Activated CD4-positive, alpha-beta T cell treated with anti-CD3 and anti-CD28 coated beads for 24 hours (primary cell): ENCODE measurements at places on chromosomes 2 and 18.

DNA sequence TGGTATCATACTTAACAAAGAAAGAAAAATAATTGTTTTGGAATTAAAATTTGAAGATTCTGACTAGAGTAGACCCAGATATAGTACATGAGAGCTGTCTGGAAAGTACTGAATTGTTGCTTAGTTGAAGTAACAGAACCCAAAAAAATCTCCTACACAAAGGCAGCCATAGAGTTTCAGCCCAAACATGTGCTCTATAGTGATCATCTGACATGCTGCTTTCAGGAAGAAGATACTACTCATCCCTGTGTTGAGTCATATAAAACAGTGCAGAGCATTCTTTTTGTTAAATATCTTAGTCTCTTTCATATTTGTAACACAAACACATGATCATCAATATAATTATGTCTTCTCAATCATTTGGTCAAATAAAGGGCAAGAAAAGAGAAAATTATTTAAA, 84.8 kb upstream of the PTPRM start:
- DNase-seq: no peak

DNA sequence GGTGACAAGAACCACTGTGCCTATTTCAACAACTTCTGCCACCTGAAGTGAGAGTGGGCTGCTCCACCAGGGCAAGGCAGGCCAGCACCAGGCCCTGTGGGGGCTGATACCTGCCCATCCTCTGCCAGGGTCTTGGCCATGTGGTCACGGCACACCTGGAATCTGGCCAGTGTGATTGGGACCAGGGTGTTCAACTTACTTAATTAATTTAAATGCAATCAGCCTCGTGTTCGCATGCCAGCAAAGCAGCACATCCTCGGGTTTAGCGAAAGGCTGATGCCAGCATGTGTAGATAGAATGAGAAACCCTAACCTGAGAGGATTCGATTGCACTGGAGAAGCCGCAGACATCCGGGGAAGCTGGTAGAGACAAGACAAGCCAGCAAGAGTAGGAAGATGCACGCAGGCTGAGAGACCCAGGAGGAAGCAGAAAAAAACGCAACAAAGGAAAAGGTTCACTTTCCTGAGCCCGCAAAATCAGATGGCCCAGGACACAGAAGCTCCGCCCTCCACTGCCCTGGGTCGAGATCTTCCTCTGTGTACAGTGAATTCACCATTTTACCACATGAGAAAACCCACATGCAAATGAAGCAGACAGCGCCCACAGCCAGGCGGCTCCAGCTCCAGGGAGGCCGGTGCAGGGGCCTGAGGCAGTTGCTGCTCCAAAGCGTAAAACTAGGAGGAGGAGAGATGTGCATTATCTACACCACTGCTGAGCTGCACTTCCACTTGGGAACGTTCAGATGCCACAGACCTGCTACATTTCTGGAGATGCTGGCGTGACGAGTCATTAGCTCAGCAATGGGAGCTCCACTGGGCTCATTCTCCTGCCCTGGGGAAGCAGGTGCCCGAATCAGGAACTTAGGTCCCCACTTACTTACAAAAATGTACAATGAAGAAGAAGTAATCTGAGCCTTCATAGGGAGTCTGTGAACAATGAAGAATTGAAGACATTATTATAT, 92.1 kb downstream of the TMEM18 start:
- peak; percentile 24 for DNase-seq

DNA sequence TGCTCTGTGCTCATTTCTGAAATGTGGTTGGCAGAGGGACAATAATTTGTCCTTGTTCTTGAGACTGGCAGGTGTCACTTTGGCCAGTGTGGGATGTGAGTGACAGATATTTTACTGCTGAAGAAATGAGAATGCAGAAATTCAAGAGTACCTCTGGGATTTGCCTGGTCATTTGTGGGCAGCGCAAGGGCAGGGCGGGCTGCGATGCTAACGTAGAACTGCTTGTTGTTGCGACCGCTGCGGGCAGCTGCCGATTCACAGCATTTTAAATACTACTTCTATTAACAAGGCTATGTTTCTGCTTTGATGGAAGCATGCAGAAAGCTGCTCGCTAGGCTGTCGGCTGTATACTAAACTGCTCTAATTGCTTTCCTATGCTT, 268.6 kb downstream of the FIGN start:
- DNase-seq: no peak

- DNase-seq: no peak
Observed at GRCh38 chr2:152200565-152201465, 25.3 kb upstream of the STAM2 start.

- DNase-seq: no peak
Observed at GRCh38 chr2:198097630-198098029, 293.2 kb downstream of the PLCL1 start.

- DNase-seq: no peak
Observed at GRCh38 chr18:66722671-66723070, 118.8 kb upstream of the CDH19 start.

GRCh38 chr2:170361090-170361936, 183.4 kb downstream of the MYO3B start:
- peak; percentile 32 for DNase-seq

- no peak for DNase-seq
Observed at GRCh38 chr2:239598011-239598731, 197.4 kb upstream of the HDAC4 start.

GRCh38 chr2:28835781-28836180, 25.1 kb downstream of the SPDYA start:
- no peak for DNase-seq
